CD4-positive, alpha-beta T cell (primary cell): ENCODE measurements at places on chromosomes 1 and 21. TPM values are rescaled to one million over a fixed set of nuclear protein-coding genes. Genes with fewer than 3 reads are reported as not detected.

DNA sequence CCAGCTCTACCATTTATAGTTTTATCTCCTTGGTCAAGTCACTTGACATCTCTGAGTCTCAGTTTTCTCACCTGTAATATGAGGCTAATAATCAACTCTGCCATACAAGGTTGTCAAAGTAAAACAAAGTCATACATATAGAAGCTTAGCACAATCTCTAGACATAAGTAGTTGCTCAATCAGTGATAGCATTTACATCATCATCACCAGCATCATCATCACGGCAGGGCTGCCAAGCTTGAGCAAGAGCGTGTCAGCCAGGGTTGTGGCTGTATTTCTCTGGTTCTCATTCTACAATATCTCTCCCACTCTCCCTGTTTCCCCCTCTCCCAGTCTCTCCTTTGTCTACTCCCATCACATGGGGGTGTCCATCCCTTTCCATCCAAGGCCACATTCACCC lies 41.7 kb upstream of the COA6 start:
- DNase-seq = no peak
- no peaks in the 10 kb centered on the region for H3K36me3 ChIP-seq
- H3K27ac ChIP-seq = no peak overlapping the region
- no peaks in the 10 kb centered on the region for H3K27me3 ChIP-seq

DNA sequence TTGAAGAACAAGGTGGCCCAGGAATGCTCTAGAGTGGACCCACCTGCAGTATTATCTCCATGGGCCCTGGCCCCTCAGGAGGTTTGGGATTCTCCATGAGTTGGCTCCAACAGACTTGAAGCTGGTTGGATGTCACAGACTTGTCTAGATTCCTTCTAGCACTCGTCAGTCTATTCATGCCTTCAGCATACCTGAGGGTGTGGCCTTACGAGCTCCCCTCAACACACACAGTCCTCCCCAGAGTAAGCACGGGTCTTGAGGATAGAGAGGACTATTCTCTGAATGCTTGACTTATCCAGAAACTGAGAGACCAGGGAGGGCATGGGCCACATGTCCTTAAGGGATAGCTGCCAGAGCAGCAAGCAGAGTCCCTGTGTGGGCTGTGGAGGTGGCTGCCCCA lies 45.9 kb upstream of the COL6A1 start:
- H3K27ac ChIP-seq = no peak overlapping the region
- no peaks in the 10 kb centered on the region for H3K27me3 ChIP-seq
- H3K36me3 ChIP-seq = no peaks in the 10 kb centered on the region
- peaks cover 4% of the 10 kb centered on the region for H3K4me1 ChIP-seq

DNA sequence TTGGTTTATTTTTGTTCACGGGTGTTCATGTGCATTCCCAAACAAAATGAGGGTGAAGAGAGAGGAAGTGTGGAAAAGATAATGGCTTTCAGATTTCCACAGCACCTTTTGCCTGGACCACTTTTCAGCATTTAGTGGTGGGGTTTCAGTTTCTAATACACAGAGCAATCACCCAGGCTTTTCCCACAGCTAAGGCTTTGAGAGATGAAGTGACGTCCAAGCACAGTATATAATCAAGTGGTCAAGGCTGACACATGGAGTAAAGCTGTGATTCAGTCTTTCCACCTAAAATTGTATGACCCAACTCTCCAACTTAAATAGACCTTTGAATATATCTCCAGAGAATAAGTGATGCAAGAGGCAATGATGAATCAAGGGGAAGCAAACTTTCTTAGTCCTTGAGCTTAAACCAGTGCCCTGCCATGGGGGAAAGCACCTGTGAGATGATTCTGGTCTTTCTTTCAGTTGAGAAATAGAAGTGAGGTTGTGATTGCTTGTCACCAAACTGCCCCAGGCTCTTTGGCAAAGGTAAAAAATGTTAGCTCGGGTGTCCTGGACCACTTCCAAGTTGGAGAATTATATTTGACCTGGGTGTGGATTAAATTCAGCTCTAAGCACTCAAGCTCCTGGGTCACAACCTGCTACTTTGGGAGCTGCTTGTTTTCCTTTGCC lies 2.4 kb upstream of the PIK3R3 start:
- H3K4me1 ChIP-seq = peaks cover 23% of the 10 kb centered on the region
- no peaks in the 10 kb centered on the region for H3K36me3 ChIP-seq
- H3K27ac ChIP-seq = no peak overlapping the region

DNA sequence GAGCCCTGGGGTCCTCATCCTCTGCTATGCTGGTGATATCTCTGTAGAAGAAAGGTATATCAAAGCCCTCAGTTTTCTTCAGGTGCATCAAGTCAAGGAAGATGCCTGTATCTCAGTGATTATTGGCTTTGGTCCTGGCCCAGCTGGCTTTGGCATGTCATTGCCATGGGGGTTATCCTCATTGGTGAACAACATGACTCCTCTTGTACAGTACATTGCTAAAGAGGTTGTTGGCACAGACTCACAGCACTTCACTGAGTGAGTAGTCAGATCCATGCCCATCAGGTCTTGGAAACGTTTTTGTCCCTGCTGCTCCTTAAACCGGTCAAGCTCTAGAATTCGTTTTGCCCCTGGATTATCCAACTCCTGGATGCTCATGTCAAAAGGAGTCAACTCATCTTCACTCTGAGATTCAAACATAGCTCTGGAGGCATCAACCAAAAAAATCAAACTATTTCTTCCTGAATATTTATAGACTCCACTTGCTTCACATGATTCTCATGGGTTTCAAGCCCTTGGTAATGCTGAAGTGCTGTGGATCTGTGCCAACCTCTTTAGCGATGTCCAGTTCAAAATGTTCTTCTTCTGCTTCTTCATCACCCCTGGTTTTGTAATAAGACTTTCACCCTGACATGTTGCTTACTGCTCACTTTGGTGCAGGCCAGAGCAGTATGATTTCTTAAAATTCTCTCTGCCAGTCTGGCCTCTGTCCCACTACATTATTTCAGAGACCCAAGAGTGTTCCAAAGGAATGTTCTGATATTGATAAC lies 43.0 kb upstream of the RAB3GAP2 start:
- H3K27ac ChIP-seq = no peak overlapping the region
- H3K27me3 ChIP-seq = no peaks in the 10 kb centered on the region
- no peak overlapping the region for H3K4me3 ChIP-seq

DNA sequence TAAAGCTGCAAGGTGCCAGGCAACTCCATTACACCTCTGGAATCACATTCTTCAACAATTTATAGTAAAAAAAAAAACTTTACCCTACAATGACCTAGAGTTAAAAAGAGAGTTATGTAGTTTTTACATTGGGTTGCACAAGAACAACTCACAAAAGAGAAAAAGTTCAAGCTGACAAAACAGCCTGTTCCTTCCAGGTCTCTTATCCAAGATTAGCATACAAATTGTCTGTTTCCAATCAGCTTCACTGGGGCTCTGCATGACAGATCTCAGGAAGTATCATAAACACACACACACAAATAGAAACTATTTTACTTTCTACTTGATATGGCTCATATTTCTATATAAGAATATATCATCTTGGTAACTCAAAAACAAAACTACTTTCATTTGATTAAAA lies 154.6 kb downstream of the PCNX2 start:
- H3K27me3 ChIP-seq = no peaks in the 10 kb centered on the region
- DNase-seq = no peak
- H3K4me3 ChIP-seq = no peak overlapping the region
- H3K36me3 ChIP-seq = peaks cover 8% of the 10 kb centered on the region
- no peaks in the 10 kb centered on the region for H3K4me1 ChIP-seq

- no peaks in the 10 kb centered on the region for H3K4me1 ChIP-seq
- no peaks in the 10 kb centered on the region for H3K36me3 ChIP-seq
- no peak for DNase-seq
- no peak overlapping the region for H3K4me3 ChIP-seq
Measured at GRCh38 chr21:38416791-38417190, 81.5 kb downstream of the ERG start.

DNA sequence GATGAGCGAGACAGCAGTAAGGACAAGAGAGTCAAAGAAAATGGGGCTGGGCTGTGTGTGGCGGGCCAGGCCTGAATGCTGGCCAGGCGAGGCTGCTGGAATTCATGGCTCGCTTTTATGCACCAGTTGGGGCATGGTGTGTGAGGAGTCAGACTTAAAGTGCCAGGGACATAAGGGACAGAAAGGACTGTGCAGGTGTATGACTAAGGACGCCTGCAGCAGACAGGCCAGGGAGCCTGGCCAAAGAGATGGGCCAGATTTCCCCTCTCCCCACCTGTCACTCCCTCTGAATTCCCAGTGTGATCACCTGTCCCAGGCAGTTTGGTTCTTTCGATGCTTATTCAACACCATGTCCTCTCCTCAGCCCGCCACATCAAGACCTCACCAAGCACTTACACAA lies 16.9 kb upstream of the SMIM12 start:
- H3K27me3 ChIP-seq = peaks cover 23% of the 10 kb centered on the region
- H3K4me1 ChIP-seq = peaks cover 1% of the 10 kb centered on the region
- H3K4me3 ChIP-seq = no peak overlapping the region
- no peak overlapping the region for H3K27ac ChIP-seq

GRCh38 chr1:28830814-28831213 lies 18.8 kb downstream of the OPRD1 start:
- no peak overlapping the region for H3K4me3 ChIP-seq
- no peak overlapping the region for H3K27ac ChIP-seq
- no peaks in the 10 kb centered on the region for H3K4me1 ChIP-seq
- no peak for DNase-seq
- no peaks in the 10 kb centered on the region for H3K27me3 ChIP-seq

- H3K36me3 ChIP-seq = peaks cover under 1% of the 10 kb centered on the region
- no peak overlapping the region for H3K4me3 ChIP-seq
- H3K27ac ChIP-seq = no peak overlapping the region
- no peak for DNase-seq
Measured at GRCh38 chr1:10031461-10031860, 1.3 kb upstream of the UBE4B start.

- H3K4me1 ChIP-seq = peaks cover 3% of the 10 kb centered on the region
- no peak overlapping the region for H3K27ac ChIP-seq
- no peaks in the 10 kb centered on the region for H3K27me3 ChIP-seq
- peaks cover 10% of the 10 kb centered on the region for H3K36me3 ChIP-seq
- H3K4me3 ChIP-seq = no peak overlapping the region
Measured at GRCh38 chr1:25442178-25442577, 11.5 kb downstream of the MACO1 start.

DNA sequence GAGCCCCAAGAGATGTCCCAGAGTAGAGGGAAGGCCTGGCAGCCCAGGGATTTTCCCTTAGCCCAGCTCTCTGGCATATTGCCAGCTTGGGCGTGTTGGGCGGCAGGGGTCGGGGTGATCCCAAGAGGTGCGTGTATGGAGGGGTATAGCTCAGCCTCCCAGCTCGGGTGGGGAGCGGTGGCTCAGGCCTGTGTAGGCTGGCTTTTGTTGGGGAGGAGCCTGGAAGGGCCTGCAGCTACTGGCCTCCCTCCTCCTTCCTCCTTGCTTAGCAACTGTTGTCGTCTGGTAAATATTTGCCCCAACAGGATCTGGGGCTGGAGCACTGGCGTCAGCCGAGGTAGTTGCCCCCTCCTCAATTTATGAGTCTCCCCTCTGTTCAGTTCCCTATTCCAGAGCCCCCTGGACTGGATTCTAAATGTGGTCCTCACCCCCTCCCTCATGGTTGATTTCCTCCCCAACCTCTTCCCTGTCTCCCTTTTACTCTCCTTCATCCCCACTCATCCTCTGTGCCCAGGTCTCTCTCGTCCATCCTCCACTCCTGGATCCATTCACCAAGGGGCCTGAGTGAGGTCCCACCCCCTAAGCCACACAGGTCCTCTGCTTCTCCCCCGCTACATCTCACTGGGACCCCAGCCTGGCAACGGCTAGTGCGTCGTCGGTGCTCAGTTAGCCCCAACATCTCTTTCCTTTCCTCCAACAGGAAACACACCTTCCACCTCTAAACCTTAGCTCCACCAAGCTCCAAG lies 10.3 kb upstream of the LMNA start:
- H3K4me3 ChIP-seq = no peak overlapping the region
- H3K4me1 ChIP-seq = peaks cover 51% of the 10 kb centered on the region
- H3K27me3 ChIP-seq = no peaks in the 10 kb centered on the region
- H3K27ac ChIP-seq = peak overlapping the region; percentile 29
- no peaks in the 10 kb centered on the region for H3K36me3 ChIP-seq
- DNase-seq = no peak

DNA sequence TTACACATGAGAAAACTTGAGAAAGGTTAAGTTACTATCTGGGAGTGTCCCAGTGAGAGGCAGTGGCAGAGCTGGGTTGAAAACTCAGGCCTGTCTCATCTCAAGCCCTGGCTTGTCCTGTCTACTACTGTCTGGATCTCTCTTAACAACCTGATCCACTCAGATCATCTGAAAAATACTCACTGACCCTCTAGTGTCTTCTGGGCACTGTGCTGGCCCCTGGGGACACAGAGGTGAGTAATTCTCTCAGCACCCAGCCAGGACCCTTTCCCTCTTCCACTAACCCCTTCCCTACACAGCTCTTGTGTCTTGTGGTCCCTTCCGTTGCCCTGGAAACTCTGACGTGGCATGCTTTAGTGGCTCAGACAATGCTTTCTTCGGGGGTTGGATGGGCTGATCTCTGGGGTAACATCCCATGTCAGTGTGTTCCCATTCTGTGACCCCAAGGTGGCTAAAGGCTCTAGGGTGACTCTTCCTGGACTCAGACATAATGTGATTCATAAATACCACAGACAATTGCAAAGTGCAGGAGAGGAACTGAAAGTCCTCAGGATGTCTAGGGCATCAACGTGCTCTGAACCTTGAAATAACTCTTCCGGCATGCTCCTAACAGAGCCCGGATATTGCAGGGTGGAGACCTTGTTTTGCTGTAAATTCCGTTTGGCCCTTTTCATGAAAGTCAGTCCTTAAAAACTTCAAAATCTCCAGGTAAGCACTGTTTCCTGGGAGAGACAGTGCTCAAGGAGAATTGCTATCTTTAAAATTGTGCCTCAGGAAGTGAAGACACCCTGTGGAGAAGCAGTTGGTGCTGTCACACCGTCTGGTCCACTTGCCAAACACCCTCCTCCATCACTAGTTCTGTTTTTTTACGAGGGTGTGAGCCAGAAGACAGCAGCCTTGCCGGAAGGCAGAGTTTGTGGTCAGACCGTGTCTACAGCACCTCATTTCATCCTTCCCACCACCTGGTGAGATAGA lies 4.0 kb downstream of the SHISAL2A start:
- peak overlapping the region; percentile 93 for H3K27ac ChIP-seq
- peaks cover 92% of the 10 kb centered on the region for H3K4me1 ChIP-seq
- H3K27me3 ChIP-seq = no peaks in the 10 kb centered on the region
- peak overlapping the region; percentile 41 for H3K4me3 ChIP-seq

Gene TMEM201
- 9.2 TPM for total RNA-seq

Gene LCE2C
- not detected for total RNA-seq

Gene CLCNKA
- total RNA-seq = not detected

Gene F5
- total RNA-seq = 6.2 TPM

Gene CLCA4
- total RNA-seq = not detected

Gene RYR2
- total RNA-seq = not detected

Gene FUCA1
- total RNA-seq = 3.6 TPM
